A549 treated with RU486 at 1 μM for 4 hours (cell line): ENCODE measurements at places on chromosomes 1 and 21. TPM values are rescaled to one million over a fixed set of nuclear protein-coding genes. Genes with fewer than 3 reads are reported as not detected.

The KRTAP13-2 gene
- total RNA-seq = not detected in 5 replicates

The OR2L8 gene
- total RNA-seq = not detected in 5 replicates

The RAB42 gene
- 1.9 to 2.3 TPM (median 2.2 TPM) in 5 replicates for total RNA-seq

The POU3F1 gene
- total RNA-seq = 0.11 TPM in 1 of 5 replicates, not detected in the others

The DPH5 gene
- total RNA-seq = 27.5 to 32.2 TPM (median 29.4 TPM) in 5 replicates

The FMO5 gene
- 0.17 to 0.35 TPM (median 0.18 TPM) in 4 of 5 replicates, not detected in the other for total RNA-seq

The RHCE gene
- not detected in 5 replicates for total RNA-seq

The CACNA1S gene
- not detected in 5 replicates for total RNA-seq

The SLC6A9 gene
- 12.8 to 17.3 TPM (median 14.6 TPM) in 5 replicates for total RNA-seq

The MNDA gene
- total RNA-seq = not detected in 5 replicates

The PSMB4 gene
- total RNA-seq = 340 to 454 TPM (median 407 TPM) in 5 replicates

The CALML6 gene
- total RNA-seq = 0.22 to 0.27 TPM (median 0.25 TPM) in 4 of 5 replicates, not detected in the other

The KIF14 gene
- total RNA-seq = 4.1 to 12.1 TPM (median 11.8 TPM) in 5 replicates

The TTC22 gene
- total RNA-seq = 0.08 TPM in 1 of 5 replicates, not detected in the others

The VCAM1 gene
- total RNA-seq = 0.05 TPM in 2 of 5 replicates, not detected in the others

The VAV3 gene
- total RNA-seq = 0.79 to 2.1 TPM (median 1.3 TPM) in 5 replicates

The USH2A gene
- not detected in 5 replicates for total RNA-seq

The ALPL gene
- total RNA-seq = 0.16 to 0.35 TPM (median 0.25 TPM) in 5 replicates

The LMX1A gene
- total RNA-seq = not detected in 5 replicates

The GMEB1 gene
- 5.6 to 7.3 TPM (median 6.4 TPM) in 5 replicates for total RNA-seq

The MROH7 gene
- not detected in 5 replicates for total RNA-seq

The ZNF593OS gene
- 0.36 TPM in 1 of 5 replicates, not detected in the others for total RNA-seq

The CCDC190 gene
- total RNA-seq = not detected in 5 replicates

The FCRL5 gene
- total RNA-seq = not detected in 5 replicates

The GJA4 gene
- not detected in 5 replicates for total RNA-seq

The IFI44L gene
- total RNA-seq = not detected in 5 replicates

The OR13G1 gene
- not detected in 5 replicates for total RNA-seq

The GFI1 gene
- 0.20 to 0.49 TPM (median 0.21 TPM) in 5 replicates for total RNA-seq

The LCE3E gene
- 0.30 TPM in 1 of 5 replicates, not detected in the others for total RNA-seq

The NTMT2 gene
- not detected in 5 replicates for total RNA-seq

The PLA2G2F gene
- not detected in 5 replicates for total RNA-seq

The TACSTD2 gene
- total RNA-seq = 0.14 TPM in 1 of 5 replicates, not detected in the others

The SYNC gene
- total RNA-seq = 8.7 to 13.8 TPM (median 10.9 TPM) in 5 replicates

The TCHH gene
- total RNA-seq = 0.14 to 0.33 TPM (median 0.22 TPM) in 5 replicates

The USF1 gene
- 48.4 to 53.4 TPM (median 50.6 TPM) in 5 replicates for total RNA-seq

The PTCH2 gene
- 0.14 to 0.30 TPM (median 0.20 TPM) in 5 replicates for total RNA-seq

The AGO1 gene
- total RNA-seq = 3.2 to 4.9 TPM (median 3.9 TPM) in 5 replicates

The PTPN14 gene
- total RNA-seq = 5.5 to 10.7 TPM (median 10.0 TPM) in 5 replicates

The SPRR4 gene
- total RNA-seq = not detected in 5 replicates

The DDI2 gene
- 7.6 to 10.0 TPM (median 9.3 TPM) in 5 replicates for total RNA-seq

The GNAT2 gene
- 0.23 to 0.30 TPM in 2 of 5 replicates, not detected in the others for total RNA-seq

The CCDC185 gene
- 0.06 to 0.14 TPM (median 0.14 TPM) in 3 of 5 replicates, not detected in the others for total RNA-seq

The WDR77 gene
- total RNA-seq = 31.2 to 58.2 TPM (median 49.1 TPM) in 5 replicates

The F13B gene
- total RNA-seq = 0.06 to 0.09 TPM (median 0.08 TPM) in 3 of 5 replicates, not detected in the others

The BCAR3 gene
- 58.1 to 72.6 TPM (median 64.0 TPM) in 5 replicates for total RNA-seq

The LCA5L gene
- total RNA-seq = 0.97 to 2.4 TPM (median 1.8 TPM) in 5 replicates

The ZFP69B gene
- 0.76 to 2.6 TPM (median 1.9 TPM) in 5 replicates for total RNA-seq

The B3GALT5 gene
- total RNA-seq = 0.15 to 0.29 TPM (median 0.23 TPM) in 5 replicates

The JAM2 gene
- not detected in 5 replicates for total RNA-seq

The FTCD gene
- total RNA-seq = not detected in 5 replicates

The LYPD8 gene
- 0.15 to 0.22 TPM (median 0.21 TPM) in 4 of 5 replicates, not detected in the other for total RNA-seq

The CDC73 gene
- 25.1 to 34.1 TPM (median 32.8 TPM) in 5 replicates for total RNA-seq

The TOMM40L gene
- 9.9 to 11.5 TPM (median 11.1 TPM) in 5 replicates for total RNA-seq
